ENCODE measurements at places on chromosomes 11 and 22.

GRCh38 chr22:37281646-37282384 lies 493 bp upstream of the CYTH4 start:
- DNase-seq = no peak

- no peak for DNase-seq
Observed at GRCh38 chr11:125402435-125402834, 93.6 kb downstream of the FEZ1 start.

DNA sequence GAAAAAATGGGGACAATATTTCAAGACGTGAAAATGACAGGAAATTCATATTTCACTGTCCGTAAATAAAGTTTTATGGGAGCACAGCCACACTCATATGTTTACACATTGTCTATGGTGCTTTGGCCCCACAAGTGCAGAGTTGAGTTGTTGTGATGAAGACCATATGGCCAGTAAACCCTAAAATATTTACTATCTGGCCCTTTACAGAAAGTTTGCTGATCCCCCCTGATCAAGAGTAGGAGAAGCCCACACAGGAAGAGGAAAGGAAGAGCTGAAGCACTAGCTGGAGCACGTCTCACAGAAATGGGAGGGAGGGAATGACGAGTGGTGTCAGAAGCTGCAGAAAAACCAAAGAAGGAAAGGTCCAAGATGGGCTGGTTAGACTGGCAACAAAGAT lies 78.8 kb downstream of the TNRC6B start:
- DNase-seq = no peak

- DNase-seq = no peak
Observed at GRCh38 chr11:45704635-45705034, 39.2 kb upstream of the CHST1 start.

DNA sequence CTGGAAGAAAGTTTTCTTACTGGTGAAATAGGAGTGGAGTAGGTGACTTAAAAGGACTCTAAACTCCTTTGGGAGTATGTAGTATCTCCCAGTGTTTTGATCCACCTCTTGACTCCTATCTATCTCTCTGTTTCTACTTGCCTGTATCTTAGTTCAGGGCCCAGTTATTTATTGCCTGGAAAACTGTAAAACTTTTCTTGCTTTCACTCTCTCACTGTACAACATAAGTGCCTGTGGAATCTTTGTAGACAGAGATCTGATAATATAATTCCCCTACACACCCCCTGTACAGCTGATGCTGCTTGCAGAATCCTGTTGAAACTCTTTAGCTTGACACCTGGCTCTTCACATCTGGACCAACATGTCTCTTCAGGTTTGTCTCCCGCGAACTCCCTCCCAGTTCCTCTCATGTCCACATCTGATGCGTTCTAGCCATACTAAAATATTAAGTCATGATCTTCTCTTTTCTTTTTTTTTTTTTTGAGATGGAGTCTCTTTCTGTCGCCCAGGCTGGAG lies 26.5 kb upstream of the SESN3 start:
- DNase-seq = no peak

- no peak for DNase-seq
Observed at GRCh38 chr22:29213493-29213892, 7.8 kb downstream of the EMID1 start.
